T-cell (primary cell): ENCODE measurements at places on chromosomes 1 and 21. TPM values are rescaled to one million over a fixed set of nuclear protein-coding genes. Genes with fewer than 3 reads are reported as not detected.

- no peak for DNase-seq
These were observed 344.4 kb downstream of the KCTD3 start for GRCh38 chr1:215911406-215911968.

DNA sequence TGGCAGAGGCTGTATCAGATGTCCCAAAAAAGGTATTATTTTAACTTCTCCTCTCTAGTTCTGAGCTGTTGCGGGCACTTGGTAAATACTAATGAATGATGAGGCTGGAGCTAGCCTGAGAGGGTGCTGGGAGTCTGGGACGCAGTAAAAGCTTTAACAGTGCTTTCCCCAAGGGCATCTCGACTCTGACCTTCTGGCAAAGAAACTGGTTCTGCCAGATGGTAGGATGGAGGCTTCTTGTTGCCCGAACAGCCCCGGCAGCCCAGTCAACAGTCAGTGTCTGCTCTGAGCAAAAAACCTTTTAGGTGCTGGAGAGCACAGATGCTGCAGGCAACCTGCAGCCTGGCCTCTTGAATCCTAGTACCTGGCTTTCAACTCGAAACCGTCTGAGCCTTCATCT, 2.5 kb upstream of the PNRC2 start:
- no peak for DNase-seq

DNA sequence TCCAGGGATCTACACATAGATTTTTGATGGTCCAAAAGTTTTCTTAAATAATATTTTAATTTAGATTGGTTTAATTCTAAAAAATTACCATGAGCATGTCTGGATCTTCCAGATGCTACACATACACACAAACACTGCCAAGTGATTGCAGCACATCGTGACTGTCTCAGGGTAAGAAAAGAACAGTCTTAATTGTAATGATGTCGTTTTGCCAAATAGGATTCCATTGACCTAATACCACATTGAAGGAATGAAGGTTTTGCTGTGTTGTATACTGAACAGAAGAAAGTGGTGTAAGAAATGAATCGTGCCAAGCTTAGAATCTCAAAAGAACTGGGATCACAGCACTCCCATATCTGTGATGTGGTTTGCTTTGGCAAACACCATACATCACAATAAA, 633.3 kb upstream of the CAMK1G start:
- no peak for DNase-seq

RGS8 gene
- not detected for total RNA-seq

TNFRSF1B gene
- total RNA-seq = 119 TPM

TMEM52 gene
- total RNA-seq = 0.93 TPM
